ENCODE measurements at places on chromosomes 1 and 21.
A peak's percentile ranks its signal among the peaks of the same experiment; 100 is the strongest.

DNA sequence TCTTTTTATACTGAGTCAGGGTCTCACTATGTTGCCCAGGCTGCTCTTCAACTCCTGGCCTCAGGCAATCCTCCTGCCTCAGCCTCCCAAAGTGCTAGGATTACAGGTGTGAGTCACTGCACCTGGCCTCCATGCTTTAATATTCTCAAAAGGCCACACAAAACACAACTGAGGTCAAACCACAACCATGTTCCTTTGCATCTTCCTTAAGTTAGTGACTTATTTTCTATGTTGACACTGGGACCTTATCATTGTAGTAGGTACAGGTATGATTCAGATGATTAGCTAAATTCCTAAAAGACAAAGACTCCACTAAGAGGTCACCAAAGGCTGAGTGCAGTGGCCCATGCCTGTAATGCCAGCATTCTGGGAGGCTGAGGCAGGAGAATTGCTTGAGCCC lies 131.9 kb upstream of the ATP1B1 start:
- DNase-seq, result no peak

DNA sequence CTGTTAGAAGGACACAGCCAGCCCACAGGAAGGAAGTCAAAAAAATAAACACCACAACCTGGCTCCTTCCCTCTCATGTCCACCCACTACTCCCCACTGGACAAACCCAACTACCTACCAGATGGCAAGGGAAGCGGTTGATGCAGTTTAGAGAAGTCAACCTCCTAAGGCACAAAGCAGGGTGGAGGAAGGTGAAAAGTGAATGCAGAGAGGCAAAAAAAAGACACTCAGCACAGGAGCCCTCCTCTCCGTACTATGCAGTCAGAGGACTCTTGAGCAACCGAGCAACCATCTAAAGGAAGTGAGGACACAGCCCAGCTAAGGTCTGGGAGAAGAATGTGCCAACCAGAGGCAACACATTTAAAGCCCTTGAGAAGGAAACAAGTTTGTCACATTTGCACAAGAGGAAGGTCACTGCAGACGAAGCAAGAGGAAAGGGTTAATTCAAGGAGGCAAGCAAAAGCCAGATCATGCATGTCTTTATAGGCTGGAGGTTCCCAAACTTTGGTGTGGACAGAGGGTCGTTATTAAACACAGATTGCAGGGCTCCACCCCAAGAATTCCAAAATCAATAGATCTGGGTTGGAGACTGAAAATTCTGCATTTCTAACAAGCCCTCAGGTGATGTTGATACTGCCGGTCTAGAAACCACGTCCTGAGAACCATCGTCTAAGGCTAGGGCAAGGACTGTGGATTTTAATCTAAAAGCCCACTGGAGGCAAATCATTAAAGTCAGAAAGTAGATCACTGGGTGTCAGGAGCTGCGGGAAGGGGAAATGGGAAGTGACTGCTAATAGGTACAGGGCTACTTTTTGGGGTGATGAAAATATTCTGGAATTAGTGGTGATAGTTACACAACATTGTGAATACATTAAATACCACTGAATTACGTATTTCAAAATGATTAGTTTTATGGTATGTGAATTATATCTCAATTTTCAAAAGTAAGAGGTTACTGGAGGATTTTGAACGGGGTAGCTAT lies 19.7 kb downstream of the TP53BP2 start:
- DNase-seq, result no peak

- DNase-seq, result no peak
These were observed 3.4 kb downstream of the TRIM11 start for GRCh38 chr1:228403231-228403631.

DNA sequence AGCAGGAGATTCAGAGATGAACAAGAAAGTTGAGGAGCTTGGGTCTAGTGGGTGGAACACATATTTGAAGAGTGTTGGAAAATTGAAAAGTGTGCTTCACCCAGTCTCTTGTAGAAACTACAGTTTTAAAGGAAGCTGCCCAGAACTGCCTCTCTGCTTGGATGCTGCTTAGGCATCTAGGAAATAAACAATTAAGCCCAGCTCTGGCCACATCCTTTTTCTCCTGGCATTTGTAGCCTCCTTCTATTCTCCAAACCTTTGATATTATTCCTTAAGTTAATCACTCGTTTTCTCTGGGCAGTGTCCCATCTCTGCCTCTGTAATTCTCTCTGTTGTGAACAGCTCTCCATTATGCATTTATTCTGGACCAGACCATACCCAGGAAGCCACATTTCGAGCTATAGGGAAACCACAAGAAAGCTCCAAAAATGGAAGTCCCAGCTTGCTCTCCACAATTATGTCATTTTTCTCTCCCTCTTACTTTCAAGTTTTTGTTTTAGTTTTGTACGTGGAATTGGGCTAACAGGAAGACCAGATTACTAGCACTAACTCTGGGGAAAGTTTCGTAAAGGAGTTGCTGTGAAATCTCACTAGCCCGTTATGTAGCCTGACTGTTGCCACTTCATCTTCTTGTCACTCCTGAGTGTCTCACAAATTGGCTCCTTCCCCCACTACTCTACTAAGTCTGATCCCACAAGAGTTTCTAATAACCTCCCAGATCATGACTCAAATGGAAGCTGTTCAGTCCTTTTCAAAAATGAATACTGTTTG lies 102.2 kb downstream of the NTMT2 start:
- no peak for DNase-seq

DNA sequence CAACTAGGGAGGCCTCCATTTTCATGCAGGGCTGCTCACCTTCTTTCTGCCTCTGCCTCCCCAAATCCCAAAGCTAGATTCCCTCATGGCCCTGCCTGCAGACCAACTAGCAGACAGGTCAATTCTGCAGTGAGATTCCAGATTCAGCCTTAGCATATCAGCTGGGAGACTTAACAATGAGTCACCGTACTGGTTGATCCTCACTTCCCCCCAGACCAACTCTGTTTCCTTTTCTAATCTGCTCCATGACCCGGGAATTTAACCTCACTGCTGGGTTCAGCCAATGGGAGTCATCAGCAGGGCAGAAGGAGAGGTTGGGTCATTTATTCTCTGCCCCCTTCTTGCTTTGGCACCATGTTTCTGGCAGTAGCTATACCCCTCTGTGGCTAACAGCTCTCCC lies 140.6 kb upstream of the GRIK3 start:
- DNase-seq, result no peak

DNA sequence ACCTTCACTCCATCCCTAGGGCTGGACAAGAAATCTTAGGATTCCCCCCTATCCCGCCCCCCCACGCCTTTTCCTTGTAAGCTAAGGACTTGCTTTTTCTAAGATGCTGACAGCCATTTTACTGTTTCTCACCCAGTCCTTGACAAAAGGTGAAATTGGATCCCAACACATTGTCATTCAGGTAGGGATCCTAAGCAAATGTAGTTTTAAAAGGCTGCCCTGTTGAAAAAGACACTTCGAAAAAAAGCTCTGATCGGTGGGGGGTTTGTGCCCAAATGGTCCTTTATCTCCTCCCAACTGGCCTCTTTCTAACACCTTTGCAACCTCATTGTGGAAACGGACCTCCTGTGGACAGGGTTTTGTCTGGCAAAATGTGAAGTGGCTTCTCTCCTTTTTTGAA lies 2.9 kb downstream of the CACHD1 start:
- DNase-seq, result no peak

GRCh38 chr21:44926331-44927101 lies 5.8 kb upstream of the ITGB2 start:
- peak; percentile 58 for DNase-seq

GRCh38 chr1:8120693-8121260 lies 94.7 kb upstream of the ERRFI1 start:
- DNase-seq, result no peak

GRCh38 chr1:43334453-43335205 lies 3.0 kb upstream of the MPL start:
- no peak for DNase-seq

DNA sequence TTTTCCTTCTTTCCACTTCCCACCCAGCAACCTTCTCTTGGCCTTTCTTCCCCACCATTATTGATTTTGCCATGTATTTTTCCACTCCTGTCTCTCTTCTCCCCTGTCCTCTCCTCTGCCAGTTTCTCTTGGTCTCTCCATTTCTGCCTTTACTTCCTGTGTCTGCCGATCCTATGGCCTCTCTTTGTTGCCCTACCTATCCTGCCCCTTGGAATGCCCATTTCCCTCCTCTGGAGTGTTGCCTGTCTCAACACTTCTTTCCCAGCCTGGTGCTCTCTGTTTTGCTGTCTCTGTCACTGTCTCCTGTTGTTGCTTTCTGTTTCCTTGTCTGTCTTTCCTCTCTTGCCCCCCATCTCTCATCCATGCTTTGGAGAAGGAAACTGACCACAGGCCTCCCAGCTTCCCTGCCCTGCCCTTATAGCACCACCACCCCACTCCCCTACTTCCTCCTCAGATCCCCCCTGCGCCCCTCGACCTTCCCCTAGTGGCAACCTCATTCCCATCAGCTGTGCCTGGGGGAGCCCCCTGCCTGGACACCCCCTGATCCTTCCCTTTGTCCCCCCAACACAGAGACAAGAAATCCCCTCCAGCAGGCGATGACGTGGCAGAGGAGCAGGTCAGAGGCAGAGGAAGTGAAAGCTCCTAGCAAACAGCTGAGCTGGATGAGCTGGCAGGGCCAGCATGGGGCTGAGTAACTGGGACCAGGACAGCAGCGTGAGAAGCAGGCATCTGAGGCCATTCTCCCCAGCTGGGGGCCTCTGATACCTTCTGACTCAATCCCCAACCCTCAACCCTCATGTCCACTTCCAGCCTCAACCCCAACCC lies 6.6 kb upstream of the ETV3L start:
- DNase-seq, result peak; percentile 79
